Muscle of arm (tissue), 14 donors: ENCODE measurements at places on chromosomes 7 and 10. TPM values are rescaled to one million over a fixed set of nuclear protein-coding genes. Genes with fewer than 3 reads are reported as not detected.

Gene CNPY1
- 0.53 TPM for polyA plus RNA-seq

Gene POLL
- polyA plus RNA-seq = 20.8 TPM

Gene FAS
- polyA plus RNA-seq = 7.0 TPM

Gene C1GALT1
- polyA plus RNA-seq = 23.9 TPM

Gene SLC29A4
- polyA plus RNA-seq = 17.5 TPM

Gene MOGAT3
- polyA plus RNA-seq = not detected
